Left lung (tissue), 14 donors: ENCODE measurements at places on chromosomes 2 and 18. TPM values are rescaled to one million over a fixed set of nuclear protein-coding genes. Genes with fewer than 3 reads are reported as not detected.

- no peak overlapping the region for H3K4me3 ChIP-seq
- H3K36me3 ChIP-seq: no peaks in the 10 kb centered on the region
- DNase-seq: no peak
- no peak overlapping the region for H3K27ac ChIP-seq
- H3K4me1 ChIP-seq: peaks cover 33% of the 10 kb centered on the region
- no peaks in the 10 kb centered on the region for H3K27me3 ChIP-seq
Observed at GRCh38 chr2:65161551-65162100, 31.7 kb upstream of the RAB1A start.

DNA sequence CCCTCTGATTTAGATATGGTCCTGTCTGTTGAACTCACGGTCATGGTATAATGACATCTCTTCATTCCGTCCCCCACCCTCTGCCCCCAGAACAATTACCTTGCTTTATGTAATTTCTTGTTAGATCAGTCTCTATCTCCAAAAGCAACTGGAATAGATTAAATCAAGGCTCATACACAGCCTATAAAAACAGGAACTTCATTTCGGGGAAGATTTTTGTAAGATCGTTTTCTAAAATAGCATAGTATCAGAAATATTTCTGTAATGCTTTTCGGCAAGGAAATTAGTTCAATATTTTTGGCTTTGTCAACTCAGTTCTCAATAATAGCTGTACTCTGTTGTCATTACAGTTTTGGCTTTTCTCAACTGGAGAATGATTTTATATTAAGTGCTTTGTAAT lies 157.2 kb downstream of the FMNL2 start:
- H3K36me3 ChIP-seq: no peaks in the 10 kb centered on the region
- DNase-seq: no peak
- H3K27ac ChIP-seq: no peak overlapping the region
- no peaks in the 10 kb centered on the region for H3K27me3 ChIP-seq

DNA sequence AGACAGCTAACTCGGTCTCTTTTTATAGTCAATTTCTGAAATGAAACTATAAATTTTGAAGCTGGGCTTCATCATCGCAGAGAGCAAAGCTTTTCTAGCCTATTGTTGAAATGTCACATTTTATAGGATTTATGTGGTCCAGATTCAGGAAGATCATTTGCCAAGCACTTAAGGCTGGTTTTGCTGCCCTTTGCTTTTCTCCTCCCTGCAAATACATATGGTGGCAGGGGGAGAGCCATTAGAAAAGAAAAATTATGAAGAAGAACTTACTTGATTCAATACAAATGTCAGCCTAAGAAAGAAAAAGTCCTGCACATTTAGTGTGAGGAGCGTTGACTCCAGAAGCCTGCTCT lies 206.9 kb upstream of the NRP2 start:
- no peak for DNase-seq
- H3K36me3 ChIP-seq: no peaks in the 10 kb centered on the region
- H3K27ac ChIP-seq: no peak overlapping the region
- H3K4me1 ChIP-seq: no peaks in the 10 kb centered on the region
- no peak overlapping the region for H3K4me3 ChIP-seq
- H3K27me3 ChIP-seq: no peaks in the 10 kb centered on the region

DNA sequence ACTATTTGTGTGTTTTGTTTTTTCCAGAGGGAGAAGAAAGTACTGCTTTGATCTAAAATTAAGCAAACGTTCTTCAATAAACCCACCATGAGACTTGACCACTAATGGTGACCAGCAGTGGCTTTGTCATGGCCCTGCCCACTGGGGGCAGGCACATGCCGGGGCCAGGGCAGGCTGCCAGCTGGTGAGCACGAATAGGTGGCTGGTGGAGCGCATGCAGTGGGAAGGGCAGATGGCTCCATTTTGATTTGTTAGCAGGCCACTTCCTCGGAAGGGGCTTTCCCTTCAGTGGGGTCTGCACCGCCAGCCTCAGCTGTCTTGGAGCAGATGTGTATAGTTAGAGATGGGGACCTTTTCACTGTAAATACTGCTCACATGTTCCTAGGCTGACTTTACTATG lies 277.1 kb downstream of the SOX11 start:
- no peaks in the 10 kb centered on the region for H3K36me3 ChIP-seq
- no peak overlapping the region for H3K27ac ChIP-seq
- no peaks in the 10 kb centered on the region for H3K27me3 ChIP-seq
- peak; percentile 37 for DNase-seq

The GPR39 gene
- total RNA-seq: 13.1 TPM
